ENCODE measurements at places on chromosomes 16 and 17.
A peak's percentile ranks its signal among the peaks of the same experiment; 100 is the strongest.

DNA sequence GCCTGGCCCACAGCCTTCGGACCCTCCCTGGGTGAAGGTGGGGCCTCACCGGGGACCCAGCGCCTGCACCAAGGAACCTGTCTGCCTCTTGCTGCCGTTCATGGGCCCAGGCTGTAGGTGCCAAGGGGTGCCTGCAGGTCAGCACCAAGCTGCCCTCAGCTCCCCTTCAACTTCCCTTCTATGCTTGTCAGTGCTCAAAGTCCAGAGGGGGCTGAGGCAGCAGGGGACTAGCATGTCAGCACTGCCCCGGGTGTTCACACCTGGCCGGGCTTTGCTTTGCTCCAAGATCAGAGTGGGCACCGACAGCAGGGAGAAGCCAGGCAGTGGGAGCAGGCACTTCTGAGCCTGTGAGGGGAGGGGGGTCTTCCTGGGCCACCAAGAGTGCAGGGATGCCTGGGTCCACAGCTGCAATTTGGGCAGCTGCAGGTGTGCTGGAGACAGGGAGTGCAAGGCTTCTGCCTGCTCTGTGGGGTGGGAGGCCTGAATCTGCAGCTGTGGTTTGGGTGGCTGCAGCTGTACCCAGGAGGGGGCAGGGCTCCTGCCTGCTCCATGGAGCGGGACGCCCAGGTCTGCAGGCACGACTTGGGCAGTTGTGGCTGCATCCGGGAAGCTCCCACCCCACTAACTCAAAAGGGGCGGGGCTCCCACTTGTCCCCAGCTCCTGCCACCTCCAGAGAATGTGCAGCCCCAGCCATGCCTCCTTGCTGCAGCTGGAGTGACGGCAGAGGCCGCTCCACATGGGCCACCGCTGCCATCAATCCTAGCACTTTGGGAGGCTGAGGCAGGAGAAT lies 27.6 kb upstream of the PRM1 start:
- peak; percentile 56 for DNase-seq

GRCh38 chr16:54418903-54419302 lies 132.3 kb upstream of the IRX3 start:
- DNase-seq, result no peak

DNA sequence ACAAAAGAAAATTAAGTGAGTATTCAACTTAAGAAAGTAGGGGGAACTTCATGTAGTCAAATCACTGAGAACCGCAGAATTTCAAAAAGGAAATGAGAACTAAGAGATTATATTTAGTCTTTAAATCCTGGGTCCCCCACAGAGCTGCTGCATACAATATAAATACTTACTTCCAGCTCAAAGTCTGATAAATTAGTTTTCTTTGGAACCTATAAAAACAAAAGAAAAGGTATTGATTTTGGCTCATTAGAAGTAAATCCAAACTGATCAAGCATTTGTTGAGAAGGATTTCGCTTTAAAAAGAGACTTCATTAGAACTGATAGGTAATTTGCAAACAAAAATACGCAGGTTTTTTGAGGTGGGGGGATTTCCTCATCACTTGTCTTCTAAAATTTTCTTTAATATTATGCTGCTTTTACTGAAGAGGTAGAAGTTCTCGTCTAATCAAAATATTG lies 21.9 kb downstream of the PARN start:
- no peak for DNase-seq

GRCh38 chr17:59769887-59770286 lies 62.4 kb downstream of the VMP1 start:
- DNase-seq, result no peak

- DNase-seq, result no peak
Measured at GRCh38 chr16:9824200-9825068, 357.8 kb downstream of the GRIN2A start.

- DNase-seq, result no peak
Measured at GRCh38 chr17:289409-289808, 63.2 kb downstream of the RPH3AL start.

- no peak for DNase-seq
Measured at GRCh38 chr17:36945959-36946725, 2.6 kb upstream of the AATF start.

DNA sequence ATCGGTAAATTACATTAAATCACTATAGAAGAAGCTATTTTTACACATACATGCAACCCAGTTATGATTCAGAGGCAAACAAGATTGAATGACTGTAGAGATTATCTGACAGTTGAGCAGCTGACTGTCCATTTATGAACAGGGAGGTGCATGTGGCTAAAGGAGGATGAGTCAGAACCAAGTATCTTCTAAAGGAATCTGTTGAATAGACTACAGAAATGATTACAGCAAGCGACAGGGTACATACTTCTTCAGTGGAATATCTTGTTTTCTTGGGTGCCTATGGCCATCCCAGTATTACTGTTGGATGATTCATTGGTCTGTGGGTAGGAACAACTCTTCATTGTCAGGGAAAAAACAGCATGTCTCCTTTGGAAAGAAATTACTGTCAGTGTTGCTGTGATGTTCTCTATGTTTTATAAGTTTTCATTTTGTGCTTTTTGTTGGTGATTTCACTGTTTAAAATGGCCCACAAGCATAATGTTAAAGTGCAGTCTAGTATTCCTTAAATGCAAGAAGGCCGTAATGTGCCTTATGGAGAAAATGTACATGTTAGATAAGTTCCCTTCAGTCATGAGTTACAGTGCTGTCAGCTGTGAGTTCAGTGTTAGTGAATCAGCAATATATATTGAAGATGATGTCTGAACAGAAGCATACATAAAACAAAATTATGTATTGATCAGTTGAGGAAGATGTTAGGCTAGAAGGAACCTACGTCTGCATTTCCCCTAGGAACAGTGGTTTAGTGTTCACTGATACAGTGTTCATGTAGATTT lies 27.0 kb downstream of the CBFB start:
- DNase-seq, result no peak

DNA sequence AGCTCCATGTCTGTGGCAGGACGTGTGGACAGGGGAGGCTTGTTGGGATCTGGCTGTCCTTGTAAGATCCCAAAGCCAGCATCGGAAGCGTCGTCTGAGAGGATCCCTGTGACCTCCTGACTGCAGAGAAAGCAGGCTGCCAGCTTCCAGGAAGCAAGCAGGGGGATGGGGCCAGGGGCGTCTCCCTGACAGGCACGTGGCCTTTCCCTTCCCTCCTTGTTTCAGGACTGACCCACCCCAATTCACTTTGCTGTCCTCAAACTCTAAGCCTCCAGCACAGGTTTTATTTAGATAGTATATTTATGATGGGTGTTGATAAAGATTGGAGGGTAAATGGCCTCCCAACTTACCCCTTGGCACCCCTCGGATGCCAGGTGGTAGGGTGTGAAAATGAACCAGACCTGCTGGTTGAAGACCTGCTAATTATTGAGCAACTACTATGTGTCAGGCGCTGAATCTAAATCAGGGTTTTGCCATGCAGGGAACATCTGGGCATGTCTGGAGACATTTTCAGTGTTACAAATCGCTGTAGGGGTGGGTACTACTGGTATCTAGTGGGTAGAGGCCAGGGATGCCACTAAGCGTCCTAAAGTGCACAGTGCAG lies 24.5 kb downstream of the SOCS1 start:
- DNase-seq, result no peak

DNA sequence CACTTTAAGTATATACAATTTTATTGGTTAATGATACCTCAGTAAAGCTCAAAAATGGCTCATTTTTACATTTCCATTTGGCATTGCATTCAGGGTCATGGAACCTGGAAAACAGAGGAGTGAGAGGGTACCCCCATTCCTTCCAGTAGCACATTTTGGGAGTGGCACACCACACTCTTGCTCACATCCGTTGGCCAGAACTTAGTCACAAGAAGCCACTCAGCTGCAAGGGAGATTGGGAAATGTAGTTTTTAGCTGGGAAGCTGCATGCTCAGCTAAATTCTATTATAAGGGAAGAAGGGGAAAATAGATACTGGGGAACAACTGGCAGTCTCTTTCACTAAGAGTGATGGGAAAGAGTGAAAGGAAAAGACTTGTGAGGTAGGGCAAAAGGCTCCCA lies 102.5 kb upstream of the TMEM97 start:
- no peak for DNase-seq
